ENCODE measurements at places on chromosomes 6 and 20. TPM values are rescaled to one million over a fixed set of nuclear protein-coding genes. Genes with fewer than 3 reads are reported as not detected.

- no peaks in the 10 kb centered on the region for H3K4me1 ChIP-seq
- DNase-seq: no peak
- no peak overlapping the region for H3K4me3 ChIP-seq
- no peaks in the 10 kb centered on the region for H3K36me3 ChIP-seq
Observed at GRCh38 chr20:4132956-4133355, 117.6 kb upstream of the RNF24 start.

DNA sequence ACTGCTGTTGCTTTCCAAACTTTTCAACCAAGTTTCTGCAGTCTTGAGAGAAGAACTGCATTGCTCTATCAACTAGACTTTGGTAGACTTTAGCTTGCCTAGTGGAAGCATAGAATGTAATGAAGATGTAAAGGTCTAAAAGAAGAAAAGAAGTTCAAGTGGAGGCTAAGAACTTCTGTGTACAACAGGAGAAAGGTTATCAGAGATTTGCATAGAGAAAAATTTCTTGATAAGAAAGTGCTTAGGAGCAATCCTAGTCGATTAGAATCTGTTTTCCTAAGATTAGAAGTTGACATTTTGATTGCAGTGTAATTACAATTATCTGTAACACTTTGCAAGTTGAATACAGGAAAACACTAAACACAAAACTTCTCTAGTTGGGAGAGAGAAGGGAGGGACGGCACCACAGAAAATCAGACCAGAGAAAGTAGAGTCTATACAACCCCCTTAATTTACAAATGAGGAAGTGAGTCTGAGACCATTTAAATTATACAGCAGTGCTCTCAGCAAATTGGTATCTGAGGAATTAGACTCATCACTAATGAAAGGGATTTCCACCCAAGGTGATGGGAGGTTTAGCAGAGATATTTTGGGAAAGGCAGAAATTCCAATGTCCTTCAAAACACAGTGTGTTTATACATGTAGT lies 194.3 kb upstream of the MARCKS start:
- H3K4me3 ChIP-seq: no peak overlapping the region
- no peak for DNase-seq
- H3K27ac ChIP-seq: no peak overlapping the region
- no peaks in the 10 kb centered on the region for H3K36me3 ChIP-seq
- no peaks in the 10 kb centered on the region for H3K4me1 ChIP-seq
- H3K27me3 ChIP-seq: no peaks in the 10 kb centered on the region

DNA sequence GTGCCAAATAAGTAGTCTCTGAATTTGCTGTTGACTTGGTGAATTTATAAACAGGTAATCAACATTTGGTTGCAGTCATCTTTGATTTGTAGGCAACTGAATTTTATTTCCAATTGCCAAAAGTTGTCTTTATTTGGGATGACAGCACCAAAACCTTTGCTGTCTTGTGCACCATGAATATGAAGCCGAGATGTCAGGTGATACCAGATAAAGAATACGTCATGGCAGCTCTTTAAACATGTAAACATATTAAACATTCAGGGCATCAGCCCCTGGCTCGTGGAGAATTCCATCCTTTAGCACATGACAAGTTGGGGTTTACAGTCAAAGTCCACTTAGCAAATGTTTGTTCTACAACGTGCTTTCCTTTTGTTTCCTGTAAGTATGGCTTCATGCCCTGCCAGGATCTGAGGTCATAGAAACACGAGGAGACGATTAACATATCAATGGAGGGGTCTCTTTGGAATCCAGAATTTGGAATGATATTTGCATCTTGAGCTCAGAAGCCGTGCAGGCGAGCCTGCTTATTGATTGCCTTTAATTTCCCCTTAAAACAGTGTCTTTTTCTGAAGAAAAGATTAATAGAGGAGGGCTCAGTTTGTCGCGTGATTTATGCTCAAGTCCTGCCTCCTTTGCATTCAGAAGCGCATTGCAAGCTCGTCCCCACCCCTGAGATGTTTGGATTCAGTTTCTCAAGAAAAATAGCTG lies 170.2 kb upstream of the ZNF217 start:
- H3K27ac ChIP-seq: no peak overlapping the region
- no peaks in the 10 kb centered on the region for H3K27me3 ChIP-seq
- no peak for DNase-seq

- H3K27ac ChIP-seq: no peak overlapping the region
- H3K4me3 ChIP-seq: no peak overlapping the region
- H3K4me1 ChIP-seq: no peaks in the 10 kb centered on the region
- DNase-seq: no peak
Observed at GRCh38 chr6:137518386-137518983, 24.3 kb upstream of the OLIG3 start.

DNA sequence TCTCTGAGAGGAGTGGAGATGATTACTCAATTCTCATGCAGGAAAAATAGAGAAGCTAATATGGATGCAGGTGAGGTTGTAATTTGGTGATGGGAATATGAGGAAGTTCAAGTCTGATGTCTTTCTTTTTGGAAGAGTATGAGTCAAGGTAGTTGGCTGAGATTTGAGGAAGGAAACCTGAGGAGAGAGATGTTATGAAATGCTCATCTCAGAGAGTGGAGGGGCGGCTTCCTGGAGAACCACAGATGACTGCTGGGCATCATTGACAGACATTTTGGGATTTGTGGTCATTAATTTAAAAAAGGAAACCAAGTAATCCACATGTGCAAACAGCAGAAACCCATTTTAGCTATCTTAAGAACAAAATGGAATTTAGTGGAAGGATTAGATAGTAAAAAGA lies 72.5 kb upstream of the UST start:
- no peaks in the 10 kb centered on the region for H3K27me3 ChIP-seq
- H3K27ac ChIP-seq: no peak overlapping the region
- H3K36me3 ChIP-seq: no peaks in the 10 kb centered on the region
- no peaks in the 10 kb centered on the region for H3K4me1 ChIP-seq

- DNase-seq: no peak
- H3K4me1 ChIP-seq: peaks cover 21% of the 10 kb centered on the region
- H3K4me3 ChIP-seq: no peak overlapping the region
- no peak overlapping the region for H3K27ac ChIP-seq
- H3K36me3 ChIP-seq: no peaks in the 10 kb centered on the region
Observed at GRCh38 chr6:69790629-69791028, 6.2 kb downstream of the LMBRD1 start.

- no peaks in the 10 kb centered on the region for H3K36me3 ChIP-seq
- H3K4me1 ChIP-seq: no peaks in the 10 kb centered on the region
- DNase-seq: no peak
- H3K4me3 ChIP-seq: no peak overlapping the region
Observed at GRCh38 chr20:21391972-21392352, 5.4 kb downstream of the NKX2-4 start.

DNA sequence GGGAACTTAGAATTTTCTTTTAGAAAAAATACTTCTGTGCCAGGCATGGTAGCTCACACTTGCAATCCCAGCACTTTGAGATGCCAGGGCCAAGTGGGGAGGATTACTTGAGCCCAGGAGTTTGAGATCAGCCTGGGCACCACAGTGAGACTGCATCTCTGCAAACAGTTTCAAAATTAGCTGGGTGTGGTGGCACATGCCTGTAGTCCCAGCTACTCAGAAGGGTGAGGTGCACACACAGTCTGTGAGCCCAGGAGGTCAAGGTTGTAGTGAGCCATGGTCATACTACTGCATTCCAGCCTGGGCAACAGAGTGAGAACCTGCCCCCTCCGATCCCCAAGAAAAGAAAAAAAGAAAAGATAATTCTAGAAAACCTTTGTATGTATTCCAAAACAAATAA lies 346.0 kb upstream of the KCNQ5 start:
- H3K27ac ChIP-seq: no peak overlapping the region
- H3K4me1 ChIP-seq: no peaks in the 10 kb centered on the region

GRCh38 chr20:21232546-21233280 lies 70.4 kb upstream of the XRN2 start:
- peaks cover 7% of the 10 kb centered on the region for H3K36me3 ChIP-seq
- H3K4me3 ChIP-seq: no peak overlapping the region
- peaks cover 7% of the 10 kb centered on the region for H3K4me1 ChIP-seq
- H3K27ac ChIP-seq: no peak overlapping the region

DNA sequence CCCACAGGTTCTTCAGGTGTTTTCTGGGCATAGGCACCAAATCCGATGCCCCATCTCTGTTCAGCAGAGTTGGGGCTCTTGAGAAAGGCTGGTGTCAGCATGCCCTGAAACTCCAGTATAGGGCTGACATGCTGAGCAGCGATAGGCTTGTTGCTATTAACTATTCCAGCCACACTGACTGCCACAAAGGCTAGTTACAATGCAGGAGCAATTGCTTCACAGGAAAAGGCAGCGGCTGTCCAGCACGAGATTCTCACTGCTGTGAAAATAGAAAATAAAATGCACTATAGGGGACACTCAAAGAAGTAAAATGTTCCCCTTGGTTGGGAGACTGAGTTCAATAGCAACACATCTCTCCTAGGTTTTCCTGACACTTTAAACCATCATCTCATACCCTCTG lies 112.4 kb downstream of the BFSP1 start:
- no peak overlapping the region for H3K4me3 ChIP-seq
- no peaks in the 10 kb centered on the region for H3K36me3 ChIP-seq
- no peak overlapping the region for H3K27ac ChIP-seq
- H3K27me3 ChIP-seq: no peaks in the 10 kb centered on the region

GRCh38 chr6:122012578-122012977 lies 386.9 kb upstream of the HSF2 start:
- DNase-seq: no peak
- H3K27ac ChIP-seq: no peak overlapping the region
- H3K36me3 ChIP-seq: no peaks in the 10 kb centered on the region
- no peak overlapping the region for H3K4me3 ChIP-seq
- no peaks in the 10 kb centered on the region for H3K27me3 ChIP-seq
- H3K4me1 ChIP-seq: no peaks in the 10 kb centered on the region

DNA sequence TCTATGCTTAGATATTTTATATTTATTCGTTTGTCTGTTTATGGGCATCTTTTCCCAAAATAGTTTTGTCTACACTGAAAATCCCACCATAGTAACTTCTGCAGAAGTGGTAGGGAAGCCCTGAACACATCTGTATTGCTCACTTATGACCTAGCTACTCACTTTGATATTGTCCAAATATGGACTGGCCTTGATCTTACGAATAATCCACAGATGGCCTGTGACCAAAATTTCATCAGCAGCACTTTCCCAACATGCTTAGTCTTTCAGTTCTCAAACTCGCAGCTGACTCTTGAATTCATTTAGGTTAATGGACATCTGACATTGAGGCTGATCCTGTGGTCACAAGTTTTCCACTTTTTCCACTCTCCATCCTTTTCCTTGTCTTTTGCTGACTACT lies 80.8 kb upstream of the BEND3 start:
- no peaks in the 10 kb centered on the region for H3K27me3 ChIP-seq
- H3K27ac ChIP-seq: no peak overlapping the region
- no peak overlapping the region for H3K4me3 ChIP-seq
- no peaks in the 10 kb centered on the region for H3K36me3 ChIP-seq
- no peaks in the 10 kb centered on the region for H3K4me1 ChIP-seq

ASIP gene
- total RNA-seq: 1.0 TPM

VEGFA gene
- total RNA-seq: 62.9 TPM

RAET1L gene
- total RNA-seq: not detected

PRSS16 gene
- 2.1 TPM for total RNA-seq

PPP1R14C gene
- total RNA-seq: not detected
